ENCODE measurements at places on chromosomes 3 and 15. TPM values are rescaled to one million over a fixed set of nuclear protein-coding genes. Genes with fewer than 3 reads are reported as not detected.

RPP14 gene
- 11.2 TPM for total RNA-seq

ATP11B gene
- total RNA-seq, result 10.2 TPM

CLDN18 gene
- not detected for total RNA-seq

GP5 gene
- total RNA-seq, result not detected
